8988T (cell line): ENCODE measurements at places on chromosomes 7 and 10.

DNA sequence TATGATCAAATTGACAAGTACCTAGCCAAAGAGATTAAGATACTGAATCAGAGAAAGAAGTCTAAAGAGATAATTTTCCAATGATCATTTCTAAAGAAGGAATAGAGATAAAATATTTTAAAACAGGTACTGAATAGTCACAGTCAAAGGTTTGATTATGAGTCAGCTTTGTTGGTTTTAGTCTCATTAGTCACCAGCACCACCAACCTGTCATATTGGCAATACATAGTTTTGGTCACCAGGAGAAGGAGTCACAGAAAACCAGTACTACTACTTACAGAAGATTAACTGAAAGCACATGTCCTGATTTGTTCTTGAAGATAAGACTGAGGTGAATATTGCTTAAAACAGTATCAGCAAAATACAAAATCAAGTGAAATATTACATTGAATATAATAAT lies 34.6 kb downstream of the ZEB1 start:
- DNase-seq, result no peak

DNA sequence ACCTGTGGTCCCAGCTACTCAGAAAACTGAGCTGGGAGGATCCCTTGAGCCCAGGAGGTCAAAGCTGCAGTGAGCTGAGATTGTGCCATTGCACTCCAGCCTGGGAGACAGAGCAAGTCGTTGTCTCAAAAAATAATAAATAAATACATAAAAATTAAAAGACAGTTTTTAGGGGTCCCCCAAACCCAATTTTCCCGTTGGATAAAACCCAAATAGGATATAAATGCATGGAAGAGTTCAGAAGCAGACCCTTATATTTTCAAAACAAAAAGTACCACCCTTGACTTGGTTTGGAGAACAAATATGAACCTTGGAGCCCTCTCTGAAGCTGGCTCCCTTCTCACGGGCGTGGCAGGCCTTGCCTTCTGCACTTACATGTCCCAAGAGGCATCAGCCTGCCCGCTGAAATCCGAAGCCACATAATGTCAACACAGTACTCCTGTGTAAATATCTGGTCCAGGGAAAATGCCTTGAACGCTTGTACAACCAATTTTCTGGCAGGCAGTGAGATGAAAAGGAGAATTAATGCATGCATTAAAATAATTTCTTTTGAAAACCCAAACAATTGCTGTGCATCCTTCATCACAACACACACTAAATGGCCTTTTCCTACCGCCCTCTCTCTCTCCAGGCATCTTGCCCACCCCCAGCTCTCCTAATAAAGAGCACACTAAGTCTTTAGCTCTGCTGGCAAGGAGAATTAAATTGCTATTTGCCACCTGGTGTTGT lies 46.4 kb upstream of the PARD3 start:
- DNase-seq, result no peak

DNA sequence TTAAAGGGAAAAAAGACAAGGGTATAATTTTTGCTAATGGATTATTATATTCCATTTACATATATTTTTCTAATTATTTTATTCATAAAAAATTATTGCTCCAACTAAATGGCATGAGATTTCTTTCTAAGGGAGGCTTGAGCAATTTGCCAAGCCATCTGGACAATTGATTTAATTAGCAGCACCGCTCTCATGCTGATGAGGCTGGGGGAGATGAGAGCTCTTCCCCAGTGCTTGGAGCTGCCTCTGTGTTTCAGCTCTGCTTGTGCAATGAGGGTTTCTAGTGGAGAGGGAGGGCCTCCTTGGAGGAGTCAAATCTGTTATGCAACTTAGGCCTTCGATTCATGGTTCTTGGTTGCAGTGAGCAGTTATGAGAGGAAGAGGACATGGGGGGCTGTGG lies 574.3 kb downstream of the TCERG1L start:
- no peak for DNase-seq

DNA sequence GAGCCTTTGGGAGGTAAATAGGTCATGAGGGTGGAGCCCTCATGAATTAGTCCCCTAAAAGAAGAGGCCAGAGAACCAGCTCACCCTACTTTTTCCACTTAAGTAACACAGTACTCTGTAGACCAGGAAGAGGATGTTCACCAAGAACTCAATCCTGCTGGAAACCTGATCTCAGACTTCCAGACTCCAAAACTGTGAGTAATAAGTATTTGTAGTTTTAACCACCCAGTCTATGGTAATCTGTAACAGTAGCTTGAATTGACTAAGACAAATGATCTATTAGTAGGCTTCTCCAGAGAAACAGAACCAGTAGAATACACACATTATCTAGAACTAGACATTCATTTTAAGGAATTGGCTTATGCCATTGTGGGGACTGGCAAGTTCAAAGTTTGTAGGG lies 51.5 kb downstream of the ANKMY2 start:
- DNase-seq, result no peak

- no peak for DNase-seq
Measured at GRCh38 chr7:141697211-141697871, 4.6 kb downstream of the DENND11 start.

GRCh38 chr7:51352174-51353100 lies 35.8 kb upstream of the COBL start:
- DNase-seq, result no peak

DNA sequence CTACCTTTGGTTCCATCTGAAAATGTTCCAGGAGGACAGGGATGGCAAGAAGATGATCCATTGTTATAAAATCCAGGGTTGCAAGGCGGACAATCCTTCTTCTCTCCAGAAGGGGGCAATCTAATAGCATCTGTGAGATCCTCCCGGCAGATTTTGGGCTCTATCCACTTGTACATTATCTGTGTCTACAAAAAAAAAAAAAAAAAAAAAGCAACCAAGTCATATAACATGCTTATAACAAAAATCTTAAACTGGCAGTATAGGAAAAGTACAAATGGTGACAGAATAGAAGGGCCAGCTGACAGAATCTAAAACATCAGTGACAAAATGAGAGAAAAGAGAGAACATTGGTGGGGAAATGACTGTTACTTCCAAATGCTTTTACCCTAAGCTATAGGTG lies 132.7 kb downstream of the ELAPOR2 start:
- no peak for DNase-seq

DNA sequence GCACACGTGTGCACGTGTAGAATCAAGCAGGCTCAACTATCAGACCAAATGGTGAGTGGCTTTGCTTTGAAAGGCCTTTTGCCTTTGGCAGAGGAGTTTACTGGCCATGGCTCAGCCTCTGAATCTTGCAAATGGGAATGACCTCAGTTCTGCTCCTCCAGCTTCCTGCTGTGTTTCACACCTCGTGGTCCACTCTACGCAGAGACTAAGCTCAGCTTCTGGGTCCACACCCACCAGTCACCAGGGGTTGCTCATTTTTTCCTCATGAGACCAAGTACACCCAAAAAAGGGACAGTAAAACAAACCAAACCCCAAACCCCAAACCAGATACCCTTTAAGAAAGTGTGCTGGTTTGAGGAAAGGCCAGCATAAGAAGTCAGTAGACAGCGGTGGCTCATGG lies 236.4 kb downstream of the DNAJB6 start:
- DNase-seq, result no peak

GRCh38 chr7:7765422-7765821 lies 47.0 kb upstream of the RPA3 start:
- DNase-seq, result no peak

- no peak for DNase-seq
Measured at GRCh38 chr10:127991543-127992255, 84.8 kb downstream of the PTPRE start.

DNA sequence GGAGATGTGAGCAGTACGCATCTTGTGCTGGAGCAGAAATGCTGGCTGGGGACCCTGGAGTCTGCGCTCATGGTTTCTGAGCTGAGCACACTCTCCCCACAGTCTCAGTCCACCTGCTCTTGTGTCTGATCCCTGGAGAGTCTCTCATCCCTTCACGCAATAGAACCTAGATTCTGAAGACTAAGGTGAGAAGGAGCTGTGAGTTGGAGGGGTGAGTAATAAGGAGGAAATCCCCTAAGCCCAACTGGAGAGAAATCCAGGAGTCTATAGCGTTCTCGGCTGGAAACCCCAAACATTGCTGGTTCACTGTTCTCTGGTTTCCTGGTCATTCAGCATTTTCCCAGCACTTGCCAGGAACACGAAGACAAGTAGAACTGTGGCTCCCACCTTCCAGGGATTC lies 68.3 kb upstream of the SMNDC1 start:
- DNase-seq, result no peak

GRCh38 chr7:43877968-43878864 lies 8.9 kb upstream of the MRPS24 start:
- no peak for DNase-seq

DNA sequence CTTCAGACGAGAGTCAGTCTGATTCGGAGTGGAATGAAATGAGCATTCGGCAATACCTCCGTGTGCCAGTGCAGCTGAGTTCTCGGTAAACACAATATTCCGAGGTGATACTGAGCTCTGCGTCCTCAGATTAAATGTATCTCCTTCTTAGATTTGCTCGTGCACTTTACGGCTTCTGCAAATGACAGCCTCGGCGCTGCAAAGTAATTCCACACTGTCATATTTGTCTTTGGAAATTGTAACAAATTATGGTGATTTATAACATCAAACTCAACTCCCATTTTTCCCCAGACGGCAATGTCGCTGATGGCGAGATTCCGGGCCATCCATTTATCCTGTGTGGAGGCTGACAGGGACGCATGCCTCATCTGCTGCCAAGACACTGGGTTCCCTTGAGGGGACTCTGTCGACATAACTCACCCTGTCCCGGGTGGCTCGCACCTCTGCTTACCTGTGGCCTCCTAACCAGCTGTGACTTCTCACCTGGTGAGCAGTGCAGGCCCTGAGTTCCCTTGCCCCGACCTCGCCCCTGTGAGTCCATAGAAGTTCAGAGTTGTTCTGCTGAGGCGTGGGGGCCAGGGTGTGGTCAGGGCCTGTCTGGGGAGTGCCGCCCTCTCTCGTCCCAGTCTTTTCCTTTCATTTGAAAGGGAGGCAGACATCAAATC lies 201.9 kb downstream of the ADARB2 start:
- DNase-seq, result no peak

GRCh38 chr7:20307119-20307518 lies 23.6 kb upstream of the ITGB8 start:
- DNase-seq, result no peak

GRCh38 chr10:126080879-126081411 lies 184.6 kb downstream of the FANK1 start:
- no peak for DNase-seq

DNA sequence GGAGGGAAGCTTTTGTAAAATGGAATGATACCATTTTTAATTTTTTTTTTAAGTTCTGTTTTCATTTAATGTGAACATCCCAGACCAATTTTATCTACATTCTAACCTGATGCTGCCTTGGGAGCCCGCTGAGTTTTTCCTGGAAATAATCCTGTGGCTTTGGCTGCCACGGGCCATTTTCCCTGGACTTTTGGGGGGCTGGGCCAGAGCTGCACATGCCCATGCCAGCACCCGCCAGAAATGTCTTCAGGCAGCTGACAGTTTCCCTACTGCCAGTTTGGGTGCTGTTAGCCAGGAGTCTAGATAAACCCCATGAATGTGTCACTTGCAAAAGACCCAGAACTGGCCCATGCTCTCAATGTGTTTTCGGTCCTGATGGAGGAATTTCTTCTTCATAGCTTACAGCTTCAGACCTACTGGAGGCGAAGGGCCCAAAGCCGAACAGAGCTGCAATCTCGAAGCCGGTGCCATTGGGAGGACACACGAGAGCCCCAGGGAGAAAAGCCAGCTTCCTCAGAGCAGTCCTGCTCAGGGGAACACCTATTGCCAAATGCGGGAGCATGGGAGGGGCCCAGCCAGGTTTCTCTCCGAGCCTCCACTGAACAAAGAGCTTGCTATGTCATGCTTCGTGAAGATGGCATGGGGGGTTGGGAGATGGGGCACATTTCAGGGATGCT lies 444.2 kb upstream of the MKI67 start:
- DNase-seq, result no peak

- DNase-seq, result no peak
Measured at GRCh38 chr10:60869652-60870415, 74.2 kb downstream of the RHOBTB1 start.

DNA sequence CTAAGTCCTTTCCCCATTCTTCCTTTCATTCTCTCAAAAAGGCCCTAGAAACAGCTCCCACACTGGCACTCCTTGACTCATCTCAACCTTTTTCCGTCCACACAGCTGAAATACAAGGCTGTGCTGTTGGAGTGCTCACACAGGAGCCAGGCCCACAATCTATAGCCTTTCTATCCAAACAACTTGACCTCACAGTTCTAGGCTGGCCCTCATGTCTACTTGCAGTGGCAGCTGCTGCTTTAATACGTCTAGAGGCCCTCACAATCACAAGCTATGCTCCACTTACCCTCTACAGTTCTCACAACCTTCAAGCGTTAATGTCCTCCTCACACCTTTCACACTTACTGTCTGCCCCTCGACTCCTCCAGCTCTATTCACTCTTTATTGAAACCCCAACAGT lies 12.0 kb upstream of the LRRC61 start:
- no peak for DNase-seq

DNA sequence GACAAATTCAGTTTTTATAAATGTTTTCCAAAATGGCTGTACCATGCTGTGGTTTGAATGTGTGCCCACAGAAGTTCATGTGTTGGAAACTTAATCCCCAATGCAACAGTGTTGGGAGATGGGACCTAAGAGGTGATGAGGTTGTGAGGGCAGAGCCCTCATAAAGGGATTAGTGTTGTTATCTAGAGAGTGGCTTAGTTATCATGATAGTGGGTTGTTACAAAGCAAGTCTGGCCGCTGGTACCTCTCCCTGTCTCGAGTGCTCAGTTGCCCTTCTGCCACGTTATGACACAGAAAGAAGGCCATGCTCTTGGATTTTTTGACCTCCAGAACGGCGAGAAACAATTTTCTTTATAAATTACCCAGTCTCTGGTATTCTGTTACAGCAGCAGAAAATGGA lies 119.0 kb downstream of the BTAF1 start:
- DNase-seq, result no peak

- no peak for DNase-seq
Measured at GRCh38 chr10:61136139-61136538, 192.2 kb upstream of the RHOBTB1 start.

DNA sequence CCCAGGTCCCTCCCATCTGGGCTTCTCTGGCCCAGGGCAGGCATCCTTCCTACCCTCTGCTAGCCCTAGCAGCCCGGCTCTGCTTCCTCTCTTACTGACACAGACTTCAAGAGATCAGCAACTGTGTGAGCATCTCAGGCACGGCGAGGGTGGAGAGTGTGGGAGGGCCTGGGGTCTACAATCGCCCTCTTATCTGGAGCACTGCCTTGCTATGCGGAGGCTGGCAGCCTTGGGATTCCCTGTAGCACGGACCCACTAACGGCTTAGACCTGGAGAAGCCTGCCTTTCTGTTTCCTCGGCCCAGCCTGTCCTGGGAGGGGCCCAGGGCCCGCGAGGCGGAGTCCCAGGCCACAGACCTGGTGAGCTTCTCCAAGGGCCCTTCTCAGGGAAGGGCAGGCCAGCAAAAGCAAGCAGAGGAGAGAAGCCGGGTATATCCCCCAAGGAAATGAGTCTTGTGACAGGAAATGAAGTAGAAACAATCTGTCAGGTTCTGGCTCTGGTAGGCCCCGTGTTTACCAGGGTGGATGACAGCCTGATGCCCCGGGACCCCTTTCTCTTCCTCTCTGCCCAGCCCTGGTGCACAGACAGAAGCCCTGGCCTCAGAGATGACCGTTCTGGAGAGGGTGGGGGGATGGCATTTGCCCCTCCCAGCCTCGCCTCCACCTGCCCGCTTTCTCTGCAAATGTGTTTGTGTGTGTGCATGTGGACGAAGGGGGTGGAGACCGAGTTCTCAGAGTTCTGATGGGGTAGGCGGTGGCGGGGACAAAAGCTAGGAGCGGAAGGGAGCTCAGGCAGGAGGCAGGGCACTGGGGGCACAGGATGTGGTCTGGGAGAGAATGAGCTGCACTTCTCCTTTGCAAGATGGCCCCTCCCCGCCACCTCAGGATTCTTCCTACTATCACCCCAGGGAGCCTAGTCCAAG lies 2.5 kb downstream of the LRCH4 start:
- no peak for DNase-seq

GRCh38 chr10:67665491-67665890 lies 30.5 kb downstream of the CTNNA3 start:
- no peak for DNase-seq
